ENCODE measurements at places on chromosomes 3 and 15.

DNA sequence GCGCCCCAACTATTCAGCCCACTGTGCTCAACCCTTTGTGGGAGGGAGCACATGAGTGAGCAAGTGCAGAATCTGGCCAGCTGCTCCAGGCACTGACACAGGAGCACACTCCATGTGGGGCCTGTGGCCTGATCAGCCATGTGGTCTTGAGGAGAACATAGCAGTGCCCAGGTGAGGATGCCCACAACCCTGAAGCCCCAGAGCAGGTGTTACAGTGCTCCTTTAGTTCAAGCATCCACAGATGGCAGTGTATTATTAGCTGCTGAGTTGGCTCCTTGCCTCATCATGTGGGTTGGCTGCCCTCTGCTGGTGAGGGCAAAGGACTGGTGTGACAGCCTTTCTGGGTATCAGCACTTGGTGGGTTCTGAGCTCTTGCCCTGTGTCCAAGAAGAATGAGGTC lies 1588.2 kb downstream of the SI start:
- peak; percentile 7 for DNase-seq

- DNase-seq, result no peak
Measured at GRCh38 chr15:68017201-68017600, 36.9 kb upstream of the PIAS1 start.

GRCh38 chr3:37174532-37175126 lies at the start of gene LRRFIP2:
Gene LRRFIP2, minus strand, starts transcription at chr3:37174582. Its CDS starts 25,599 bp downstream, at chr3:37148983.
- DNase-seq, result peak; percentile 62

- DNase-seq, result no peak
Measured at GRCh38 chr15:60417112-60417511, 19.3 kb upstream of the ANXA2 start.

- DNase-seq, result peak; percentile 9
Measured at GRCh38 chr15:86183596-86184491, 104.2 kb downstream of the AGBL1 start.

DNA sequence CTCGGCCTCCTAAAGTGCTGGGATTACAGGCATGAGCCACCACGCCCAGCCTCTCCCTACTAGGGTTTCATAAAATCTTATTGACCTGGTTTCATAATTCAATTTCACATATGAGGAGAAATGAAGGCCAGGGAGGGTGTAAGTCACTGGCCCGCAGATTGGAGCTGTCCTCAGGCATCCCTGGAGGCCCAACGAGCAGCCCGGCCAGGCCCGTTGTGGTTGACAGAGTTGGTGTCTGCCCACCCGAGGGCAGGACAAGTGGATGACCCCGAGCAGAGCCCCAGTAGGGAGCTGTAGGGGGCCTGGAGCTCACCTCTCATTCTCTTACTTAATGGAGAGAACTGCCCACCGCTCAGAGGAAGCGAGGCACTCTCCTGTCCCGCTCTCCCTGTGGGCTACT lies 78.9 kb downstream of the CPN2 start:
- no peak for DNase-seq

DNA sequence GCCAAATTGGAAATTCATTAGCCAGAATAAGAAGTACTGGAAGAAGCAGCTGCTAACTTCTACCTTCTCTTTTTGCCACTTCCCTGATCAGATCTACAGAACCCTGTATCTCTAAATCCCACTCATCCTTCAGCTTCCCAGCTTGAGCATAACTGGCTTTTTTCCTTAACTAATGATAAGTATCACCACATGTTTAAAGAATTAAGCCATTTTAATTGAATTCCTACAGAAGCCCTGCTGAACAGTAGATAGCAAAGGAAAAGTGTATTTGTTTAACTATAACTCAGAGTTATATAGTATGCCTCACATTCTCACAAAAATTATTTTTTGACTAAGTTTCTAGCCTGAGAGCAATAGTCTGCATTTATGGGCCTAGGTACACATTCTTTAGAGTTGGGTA lies 262.4 kb downstream of the UBE2E2 start:
- no peak for DNase-seq

DNA sequence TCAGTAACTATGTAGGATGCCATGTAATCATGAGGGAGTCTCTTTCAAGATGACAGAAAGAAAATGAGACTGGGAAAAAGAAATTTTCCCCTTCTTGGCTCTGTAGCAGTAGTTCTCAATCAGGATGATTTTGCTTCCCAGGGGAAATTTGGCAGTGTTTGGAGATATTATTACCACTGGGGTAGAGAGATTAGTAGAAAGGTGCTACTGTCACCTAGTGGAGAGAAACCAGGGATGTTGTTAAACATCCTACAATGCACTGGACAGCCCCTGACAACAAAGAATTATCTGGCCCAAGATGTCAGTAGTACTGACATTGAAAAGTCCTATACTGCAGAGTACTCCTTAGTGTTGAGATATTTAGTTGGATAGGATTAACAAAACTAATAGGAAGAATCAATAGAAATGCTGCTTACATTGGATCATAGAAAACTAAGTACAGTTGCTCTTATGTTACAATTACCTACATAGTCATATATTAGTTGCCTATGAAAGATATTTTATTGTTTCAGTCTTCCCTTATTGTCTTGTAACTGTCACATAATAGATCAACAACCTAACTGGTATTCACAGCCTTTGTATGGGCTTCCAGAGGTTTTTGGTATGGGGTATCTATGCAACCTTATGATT lies 433.3 kb downstream of the RAP2B start:
- peak; percentile 20 for DNase-seq

DNA sequence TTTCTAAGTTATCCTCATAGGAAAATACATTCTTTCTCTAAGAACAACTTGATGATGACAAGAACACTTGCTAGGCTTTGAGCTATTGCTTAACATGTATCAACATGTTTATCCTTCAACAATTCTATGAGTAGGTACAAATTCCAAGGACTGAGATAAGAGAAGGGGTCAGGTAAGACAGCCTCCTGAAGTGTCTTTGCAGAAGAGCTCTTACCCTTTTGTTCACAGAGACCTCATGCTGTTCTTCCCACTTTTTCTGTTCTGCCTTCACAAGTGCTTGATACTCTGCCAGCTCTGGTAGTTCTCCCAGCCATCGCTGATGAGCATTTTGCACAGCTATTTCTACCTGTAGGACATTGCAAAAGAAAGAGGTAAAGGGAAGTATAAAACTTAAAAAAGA lies 50.9 kb downstream of the CEP152 start:
- no peak for DNase-seq

DNA sequence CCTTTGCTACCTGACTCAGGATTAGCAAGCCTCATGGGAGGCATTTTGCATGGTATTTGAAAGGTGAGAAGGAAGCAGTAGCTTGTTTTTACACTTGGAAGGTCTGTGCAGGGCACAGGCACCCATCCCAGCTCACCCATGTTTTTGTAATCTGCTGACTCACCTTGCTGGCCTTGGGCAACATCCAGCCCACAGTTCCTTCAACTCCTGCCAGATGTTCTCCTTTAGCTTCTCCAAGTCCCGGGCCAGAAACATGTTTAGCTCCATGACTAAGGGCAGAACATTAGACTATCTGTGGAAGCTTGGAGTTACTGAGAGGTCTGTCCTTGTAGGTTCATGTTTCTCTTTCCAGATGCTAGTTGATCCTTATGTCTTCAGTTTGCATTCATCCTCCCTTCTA lies 12.4 kb upstream of the ZNF770 start:
- DNase-seq, result peak; percentile 85

- DNase-seq, result no peak
Measured at GRCh38 chr15:48868023-48868422, 9.9 kb upstream of the EID1 start.

DNA sequence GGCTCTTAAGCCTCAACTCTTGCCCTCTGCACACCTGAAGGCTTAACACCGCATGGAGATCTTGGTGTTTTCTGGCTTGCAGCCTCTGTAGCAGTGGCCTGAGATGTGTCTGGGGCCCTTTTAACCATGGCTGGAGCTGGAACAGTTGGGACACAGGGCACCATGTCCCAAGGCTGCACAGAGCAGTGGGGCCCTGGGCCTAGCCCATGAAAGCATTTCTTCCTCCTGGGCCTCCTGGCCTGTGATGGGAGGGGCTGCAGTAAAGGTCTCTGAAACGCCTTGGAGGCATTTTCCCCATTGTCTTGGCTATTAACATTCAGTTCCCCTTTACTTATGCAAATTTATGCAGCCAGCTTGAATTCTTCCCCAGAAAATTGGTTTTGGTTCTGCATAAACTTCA lies 735.5 kb upstream of the ALCAM start:
- no peak for DNase-seq

GRCh38 chr15:85583923-85584390 lies 203.6 kb downstream of the AKAP13 start:
- DNase-seq, result no peak

DNA sequence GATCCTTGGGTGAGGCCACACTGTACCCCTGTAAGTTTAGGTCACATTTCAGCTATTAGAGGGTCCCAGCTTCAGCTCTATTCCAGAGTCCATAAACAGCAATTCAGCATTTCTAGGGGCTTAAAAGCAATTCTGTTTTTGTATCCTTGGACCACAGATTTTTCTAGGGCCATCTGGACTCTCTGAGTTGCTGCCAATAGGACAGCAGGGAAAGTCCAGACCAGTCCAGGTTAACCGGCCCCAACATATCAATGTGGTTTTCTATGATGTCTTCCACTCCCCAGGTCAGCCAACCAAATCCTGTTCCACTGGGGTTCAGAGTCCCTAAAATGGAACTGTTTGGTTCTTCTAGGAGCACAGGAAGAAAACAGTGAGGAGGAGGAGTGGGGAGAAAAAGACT lies 40.0 kb downstream of the TYRO3 start:
- no peak for DNase-seq

DNA sequence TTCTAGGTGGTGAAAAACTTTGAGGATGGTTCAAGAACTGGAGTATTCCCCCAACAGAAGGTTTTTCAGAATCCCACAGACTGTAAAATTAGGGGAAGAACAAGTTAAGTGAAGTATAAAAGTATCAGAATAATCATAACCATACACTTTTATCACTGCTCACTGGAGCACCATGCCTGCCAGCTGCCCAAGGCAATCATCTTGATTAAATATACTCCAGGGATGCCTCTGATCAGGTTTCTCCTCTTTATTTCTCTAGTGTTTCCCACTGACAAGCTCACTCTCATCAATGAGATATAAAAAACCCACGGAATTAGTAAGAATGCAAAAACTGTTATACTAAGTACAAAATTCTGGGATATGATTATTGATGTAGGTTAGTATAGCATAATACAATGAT lies 108.0 kb downstream of the STAG1 start:
- no peak for DNase-seq

DNA sequence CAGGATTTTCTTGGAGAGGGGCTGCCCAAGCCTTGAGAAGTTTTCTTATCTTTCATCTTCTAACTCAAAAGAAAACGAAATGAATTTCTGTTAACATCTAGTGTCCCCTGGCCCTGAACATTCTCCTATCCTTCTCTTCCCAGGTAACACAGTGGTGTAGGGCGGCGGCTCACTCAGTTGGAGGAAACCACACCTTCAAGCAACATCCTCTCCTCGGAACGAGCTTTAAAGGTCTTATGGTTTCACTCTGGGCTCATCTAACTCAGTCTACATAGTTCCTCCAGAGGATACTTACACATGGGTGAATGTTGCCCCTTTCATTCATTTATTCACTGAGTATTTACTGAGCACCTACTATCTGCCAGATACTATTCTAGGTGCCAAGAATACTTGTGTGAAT lies 31.0 kb upstream of the KLHL6 start:
- no peak for DNase-seq

GRCh38 chr3:14256046-14256445 lies 77.4 kb downstream of the LSM3 start:
- DNase-seq, result peak; percentile 64

- DNase-seq, result no peak
Measured at GRCh38 chr3:43369404-43370292, 83.3 kb downstream of the SNRK start.

GRCh38 chr3:48069339-48069738 lies 53.1 kb upstream of the MAP4 start:
- DNase-seq, result no peak

- no peak for DNase-seq
Measured at GRCh38 chr3:120554812-120555606, 41.1 kb upstream of the NDUFB4 start.

DNA sequence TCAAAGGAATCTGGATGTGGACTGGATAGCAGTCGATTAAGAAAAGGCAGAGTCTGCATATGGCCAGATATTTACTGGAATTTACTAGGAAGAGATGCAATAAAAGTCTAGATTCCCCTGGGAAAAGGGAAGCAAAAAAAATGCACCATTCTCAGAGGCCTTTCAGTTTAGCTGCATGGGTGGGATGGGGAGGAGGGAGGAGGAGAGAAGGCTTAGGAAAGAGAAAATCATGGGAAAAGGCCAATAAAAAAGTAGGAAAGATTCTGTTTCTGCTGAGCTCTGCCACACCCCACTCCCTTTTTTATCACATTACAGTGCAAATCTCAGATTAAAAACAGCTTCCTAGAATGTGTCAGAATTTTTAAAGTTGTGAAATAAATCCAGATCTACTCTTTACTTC lies 103.6 kb downstream of the ADAMTS9 start:
- no peak for DNase-seq

- no peak for DNase-seq
Measured at GRCh38 chr3:5553203-5553602, 365.7 kb downstream of the EDEM1 start.

DNA sequence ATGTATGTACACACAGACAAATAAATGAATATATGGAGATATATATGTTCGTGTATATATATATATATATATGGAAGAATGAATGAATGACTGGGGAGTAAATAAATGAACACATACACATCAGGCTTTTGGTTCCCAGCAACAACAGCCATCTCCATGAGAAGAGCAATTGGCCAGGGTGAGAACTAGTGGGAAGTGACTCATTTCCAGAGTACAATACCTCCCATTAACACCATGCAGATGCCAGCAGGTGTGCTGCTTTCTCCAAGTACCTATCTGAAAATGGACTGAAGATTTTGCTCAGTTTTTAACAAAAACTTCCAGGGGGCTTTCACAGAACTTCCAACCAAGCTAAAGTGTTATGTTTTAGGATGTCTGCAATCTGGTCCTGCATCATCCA lies 179.8 kb upstream of the SLC2A2 start:
- DNase-seq, result no peak

- peak; percentile 16 for DNase-seq
Measured at GRCh38 chr3:152556731-152557254, 278.1 kb upstream of the P2RY1 start.

DNA sequence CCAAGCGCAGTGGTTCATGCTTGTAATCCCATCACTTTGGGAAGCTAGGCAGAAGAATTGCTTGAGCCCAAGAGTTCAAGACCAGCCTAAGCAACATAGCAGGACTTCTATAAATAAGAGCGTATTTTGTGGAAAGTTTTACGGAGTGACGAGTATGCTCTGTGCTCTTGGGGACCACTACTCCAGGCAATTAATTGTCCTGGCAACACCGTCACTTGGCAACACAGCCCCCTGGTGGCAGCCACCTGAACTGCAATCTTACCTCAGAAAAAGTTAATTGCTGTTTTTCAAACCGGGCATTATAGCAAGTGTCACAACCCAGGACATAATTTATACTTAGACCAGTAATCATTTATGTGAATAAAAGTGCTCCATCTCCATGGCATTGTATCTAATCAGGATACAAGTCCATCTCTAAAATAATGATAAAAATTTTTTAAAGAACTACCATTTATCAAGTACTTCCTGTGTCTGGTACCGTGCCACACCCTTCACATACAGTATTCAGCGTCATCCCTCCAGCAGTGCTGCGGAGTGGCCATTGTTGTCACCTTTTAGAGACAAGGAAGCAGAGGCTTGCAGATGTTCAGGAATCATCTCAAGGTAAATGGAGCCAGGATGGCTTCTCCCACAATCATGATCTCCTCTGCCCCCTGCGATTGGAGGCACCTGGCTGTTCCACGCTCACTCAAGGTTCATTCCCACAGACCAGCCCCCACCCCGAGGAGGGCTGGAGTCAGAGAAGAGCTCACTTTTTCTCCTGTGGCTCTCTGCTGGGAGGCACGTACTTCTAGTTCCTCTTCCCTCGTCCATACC lies 34.5 kb downstream of the PLA2G4D start:
- peak; percentile 43 for DNase-seq

GRCh38 chr3:71447197-71447596 lies 136.3 kb downstream of the FOXP1 start:
- no peak for DNase-seq
